ENCODE measurements at places on chromosomes 6 and 20. TPM values are rescaled to one million over a fixed set of nuclear protein-coding genes. Genes with fewer than 3 reads are reported as not detected.

The GABBR1 gene
- 0.74 TPM for total RNA-seq

The ABHD16B gene
- not detected for total RNA-seq

The TGM3 gene
- not detected for total RNA-seq

The CCN5 gene
- not detected for total RNA-seq
